ENCODE measurements at places on chromosomes 11 and 22.

DNA sequence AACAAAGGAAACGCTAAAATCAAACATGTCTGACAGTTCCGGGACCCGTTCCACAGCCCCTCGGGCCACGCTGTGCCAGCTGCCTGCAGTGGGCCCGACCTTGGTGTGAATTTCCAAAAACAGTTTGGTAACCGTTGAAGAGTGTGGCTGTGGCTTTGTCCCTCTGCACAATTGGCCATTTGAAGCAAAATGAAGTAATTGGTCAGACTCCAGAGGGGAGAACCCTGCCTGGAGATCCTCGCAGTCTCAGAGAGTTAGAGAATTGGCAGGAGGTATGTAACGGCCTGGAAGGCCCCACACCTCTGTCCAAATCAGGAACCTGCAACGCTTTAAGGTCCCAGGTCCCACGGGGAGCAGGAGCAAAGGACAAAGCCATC lies 26.3 kb downstream of the TRMU start:
- DNase-seq = no peak

DNA sequence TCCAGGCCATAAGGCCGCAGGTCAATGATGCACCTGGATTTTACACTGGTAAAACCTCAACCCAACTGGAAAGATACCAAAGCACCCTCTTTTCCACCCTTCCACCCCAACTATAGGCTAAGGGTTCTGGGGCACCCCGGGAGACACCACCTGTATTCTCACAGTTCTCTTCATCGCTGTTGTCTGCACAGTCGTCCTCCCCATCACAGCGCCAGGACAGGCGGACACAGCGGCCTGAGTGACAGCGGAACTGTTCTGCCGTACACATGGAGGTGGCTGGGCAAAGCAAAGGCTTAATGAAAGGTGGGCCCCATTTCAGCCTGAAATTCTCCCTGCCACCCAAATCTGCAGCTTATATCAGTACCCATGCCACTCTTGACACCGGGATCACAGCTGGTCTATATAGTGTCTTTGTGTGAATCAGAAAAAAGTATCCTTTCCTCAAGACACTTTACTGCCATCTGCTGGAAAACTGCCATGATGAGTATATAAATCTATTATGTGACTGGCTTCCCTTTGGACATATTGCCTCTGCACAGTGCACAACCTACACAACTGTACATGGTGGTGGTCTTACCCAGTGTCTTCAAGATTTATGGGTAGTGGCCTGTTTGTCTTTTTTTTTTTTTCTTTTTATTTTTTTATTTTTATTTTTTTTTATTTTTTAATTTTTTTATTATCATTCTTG lies 21.5 kb downstream of the LRP4 start:
- no peak for DNase-seq

DNA sequence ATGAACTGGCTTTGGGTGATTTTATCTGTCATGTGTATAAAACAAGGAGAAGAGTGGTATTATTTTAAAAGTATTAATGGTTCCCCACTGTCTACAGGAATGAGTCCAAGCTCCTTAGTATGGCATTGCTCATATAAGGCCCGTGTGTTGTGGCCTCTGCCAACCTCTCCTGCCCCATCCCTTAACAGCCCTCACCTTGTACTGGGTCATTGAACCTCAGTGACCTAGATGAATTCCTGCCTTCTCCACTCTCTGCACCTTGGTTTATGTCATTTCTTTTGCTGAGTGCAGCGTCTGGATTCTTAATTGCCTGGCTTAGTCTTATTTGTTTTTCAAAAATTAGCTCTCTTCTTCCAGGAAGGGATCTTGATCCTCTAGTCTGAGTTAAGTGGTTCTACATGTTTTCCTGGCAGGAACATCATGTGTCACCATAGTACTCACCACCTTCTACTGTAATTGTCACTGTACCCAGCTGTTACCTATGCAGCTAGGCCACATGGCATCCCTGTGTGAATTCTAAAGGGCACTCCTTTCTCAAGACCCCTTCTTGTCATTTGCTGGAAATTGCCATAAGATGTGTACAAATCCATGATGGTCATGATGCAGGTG lies 36.2 kb upstream of the POGLUT3 start:
- no peak for DNase-seq

GRCh38 chr11:35304386-35304775 lies 115.0 kb downstream of the SLC1A2 start:
- no peak for DNase-seq

- no peak for DNase-seq
Observed at GRCh38 chr11:97615546-97615945, 1225.7 kb downstream of the JRKL start.

- peak; percentile 63 for DNase-seq
Observed at GRCh38 chr11:10302744-10303557, 1.9 kb upstream of the ADM start.

- DNase-seq = no peak
Observed at GRCh38 chr11:94790661-94791180, 22.6 kb downstream of the AMOTL1 start.
